ENCODE measurements at places on chromosomes 1 and 21. TPM values are rescaled to one million over a fixed set of nuclear protein-coding genes. Genes with fewer than 3 reads are reported as not detected.

Gene SELL
- 0.57 TPM for total RNA-seq

Gene PTGFRN
- total RNA-seq, result 34.9 TPM

Gene EFNA1
- total RNA-seq, result 1.6 TPM

Gene RPTN
- 0.06 TPM for total RNA-seq

Gene HPCA
- total RNA-seq, result 13.4 TPM

Gene LCK
- 1.4 TPM for total RNA-seq

Gene YRDC
- 17.0 TPM for total RNA-seq

Gene SPRR2E
- not detected for total RNA-seq

Gene FAM78B
- total RNA-seq, result 2.2 TPM

Gene CYP4B1
- not detected for total RNA-seq

Gene SDC3
- total RNA-seq, result 7.6 TPM

Gene PAPPA2
- total RNA-seq, result 82.0 TPM

Gene S100A5
- total RNA-seq, result not detected

Gene AVPR1B
- total RNA-seq, result not detected

Gene IL19
- 0.90 TPM for total RNA-seq

DNA sequence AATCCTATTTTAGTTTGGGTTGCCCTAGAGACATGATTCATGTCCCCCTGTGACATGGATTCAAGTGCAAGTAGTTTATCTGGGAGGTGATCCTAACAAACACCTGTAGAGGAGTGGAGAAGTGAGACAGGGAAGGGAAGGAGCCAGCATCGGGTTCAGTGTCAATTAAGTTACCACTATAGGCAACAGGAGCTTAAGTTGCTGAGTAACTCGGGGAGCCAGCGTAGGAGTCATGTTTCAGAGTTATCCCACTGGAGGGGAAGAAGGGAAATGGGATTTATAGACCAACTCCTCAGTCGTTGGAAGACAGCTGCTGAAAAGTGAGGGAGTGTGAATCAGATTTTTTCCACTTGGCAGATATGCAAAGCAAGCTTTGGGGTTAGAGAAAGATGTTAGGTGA lies 54.9 kb downstream of the SLC30A7 start:
- peak; percentile 39 for ATAC-seq

- ATAC-seq, result peak; percentile 67
Observed at GRCh38 chr1:35573198-35574124, at the start of gene TFAP2E. Gene TFAP2E, plus strand, starts transcription at chr1:35573314. Its CDS starts 264 bp downstream, at chr1:35573578.

DNA sequence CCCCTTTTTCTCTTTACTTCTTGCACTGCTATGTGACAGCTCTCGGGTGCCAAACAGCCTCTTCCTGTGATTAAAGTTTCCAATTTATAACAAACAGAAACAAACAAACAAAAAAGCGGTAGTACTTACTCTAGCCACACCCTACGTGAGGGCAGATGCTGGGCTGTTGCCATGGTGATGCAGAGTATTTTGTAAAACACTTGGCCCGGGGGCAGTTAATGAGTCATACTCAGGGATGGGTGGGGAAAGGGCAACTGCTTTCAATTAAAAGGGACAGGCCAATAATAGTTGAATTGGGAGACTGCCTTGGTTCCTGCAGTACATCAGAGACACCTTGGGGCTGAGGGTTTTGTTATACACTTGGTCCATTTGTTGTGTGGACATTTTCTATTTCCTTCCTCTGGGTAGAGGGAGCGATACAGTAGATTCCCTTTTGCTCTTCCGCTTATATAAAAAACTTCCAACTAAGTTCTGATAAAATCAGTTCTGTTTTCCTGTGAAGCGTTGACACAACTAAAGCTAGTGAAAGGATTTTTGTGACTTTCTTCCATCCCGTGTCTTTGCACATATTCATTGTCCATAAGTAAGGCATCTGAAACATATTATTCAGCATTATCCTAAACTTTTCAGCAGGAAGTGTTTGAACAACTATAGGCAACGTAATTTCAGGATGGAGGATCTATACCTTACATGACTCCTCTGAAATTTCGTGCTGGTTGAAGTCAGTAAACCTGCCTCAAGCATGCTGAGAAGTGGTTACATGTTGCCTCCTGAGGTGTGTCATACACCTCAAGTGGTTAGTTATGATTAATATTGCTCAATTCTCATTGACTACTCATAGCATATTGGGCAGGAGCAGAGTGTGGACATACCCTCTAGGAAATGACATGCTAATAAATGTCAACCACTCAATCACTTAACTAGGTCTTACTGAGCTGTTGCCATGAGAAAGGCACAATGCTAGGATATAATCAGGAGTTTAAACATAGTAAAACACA lies 36.7 kb upstream of the THEM4 start:
- peak; percentile 41 for ATAC-seq

DNA sequence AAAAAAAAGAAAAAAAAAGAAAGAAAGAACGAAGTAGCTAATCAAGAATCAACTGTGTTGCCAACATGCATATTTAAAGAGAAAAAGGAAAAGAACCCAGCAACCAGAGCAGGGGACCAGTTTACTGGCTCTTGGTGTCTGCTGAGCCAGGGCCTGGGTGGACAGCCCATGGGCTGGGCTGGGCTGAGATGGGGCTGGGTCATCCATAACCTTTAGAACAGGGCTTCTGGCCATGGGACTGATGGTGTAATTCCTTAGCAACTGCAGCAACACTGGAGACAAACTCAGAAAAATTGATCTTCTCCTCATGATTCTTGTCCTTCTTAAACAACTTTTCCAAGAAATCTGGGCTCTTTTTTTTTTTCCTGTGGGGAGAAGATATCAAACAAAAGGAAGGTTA lies 10.5 kb downstream of the S100A7A start:
- no peak for ATAC-seq

GRCh38 chr1:19720973-19721372 lies 56.3 kb downstream of the HTR6 start:
- ATAC-seq, result no peak

DNA sequence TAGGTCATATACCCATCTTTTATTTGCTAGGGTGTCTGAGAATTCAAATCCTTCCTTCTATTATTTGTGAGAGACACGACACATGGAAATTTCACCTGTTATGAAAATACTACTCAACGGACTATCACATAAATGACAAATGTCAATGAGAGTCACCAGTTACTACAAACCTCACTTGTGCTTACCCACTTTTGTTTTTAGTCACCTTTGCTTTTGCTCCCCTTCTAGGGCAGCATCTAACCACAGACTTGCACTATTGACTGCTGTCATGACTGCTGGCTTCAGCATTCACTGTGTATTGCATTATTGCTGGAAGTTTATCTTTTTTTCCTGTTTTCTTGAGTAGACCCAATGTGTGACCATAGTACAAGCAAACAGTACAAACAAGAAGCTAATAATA lies 1048.0 kb downstream of the PLA2G4A start:
- ATAC-seq, result no peak

- no peak for ATAC-seq
Observed at GRCh38 chr1:104402178-104402577, 652.5 kb downstream of the AMY1C start.

GRCh38 chr1:221910222-221910621 lies 168.3 kb upstream of the DUSP10 start:
- no peak for ATAC-seq

DNA sequence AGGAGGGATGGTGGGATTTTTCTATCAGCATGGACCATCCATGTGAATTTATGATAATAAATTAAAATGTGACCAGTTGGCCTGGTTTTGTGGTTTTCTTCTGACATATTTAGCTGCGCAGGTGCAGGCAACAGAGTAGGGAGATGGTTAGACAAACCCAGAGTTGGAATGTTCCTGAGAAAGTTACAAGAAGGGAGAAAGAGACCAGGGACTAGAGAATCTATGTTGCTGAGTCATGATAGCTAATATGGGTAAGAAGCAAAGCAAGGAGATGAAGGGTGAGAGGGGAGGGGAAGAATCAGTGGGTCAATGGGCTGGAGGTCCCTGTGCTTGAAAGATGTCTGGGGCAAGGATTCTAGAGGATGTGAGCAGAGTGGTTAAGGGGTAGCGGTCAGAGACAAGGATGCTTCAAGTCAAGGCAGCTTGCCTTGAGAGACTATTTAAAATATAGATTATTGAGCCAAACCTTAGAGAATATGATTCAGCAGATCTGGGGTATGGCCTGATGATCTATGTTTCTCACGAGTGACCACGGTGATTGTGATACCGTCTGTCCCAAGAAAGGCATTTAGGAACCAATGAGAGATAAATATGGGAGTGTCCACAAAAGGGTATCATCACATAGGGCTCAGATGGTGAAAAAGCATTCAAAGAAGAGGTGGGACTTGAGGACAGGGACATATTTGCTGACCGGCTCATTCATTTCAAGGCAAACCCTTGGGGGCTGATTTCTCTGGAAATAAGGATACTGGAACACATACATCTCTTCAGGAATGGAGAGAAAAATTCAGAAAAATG lies 219.7 kb upstream of the PLD5 start:
- no peak for ATAC-seq

- ATAC-seq, result peak; percentile 41
Observed at GRCh38 chr1:15886611-15887167, 39.2 kb downstream of the SPEN start.

DNA sequence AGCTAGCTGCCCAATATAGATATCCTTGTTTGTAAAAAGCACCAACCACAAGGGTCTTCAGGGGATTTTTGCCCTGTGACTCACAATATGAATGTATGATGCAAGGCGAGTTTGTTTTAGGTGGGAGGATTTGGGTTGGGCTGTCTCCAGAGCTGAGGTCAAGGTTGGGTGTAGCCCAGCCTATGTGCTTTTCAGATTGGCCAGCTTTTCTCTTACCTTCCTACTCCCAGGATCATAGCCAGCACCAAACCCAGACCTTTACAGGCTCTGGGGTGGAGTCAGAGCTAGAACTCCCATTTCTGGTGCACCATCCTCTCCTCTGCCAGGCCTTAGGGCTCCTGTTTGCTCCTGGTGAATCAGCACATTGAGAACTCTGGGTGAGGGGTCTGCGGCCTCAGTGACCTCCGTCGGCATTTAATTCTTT lies 55.6 kb upstream of the GCLM start:
- ATAC-seq, result no peak

DNA sequence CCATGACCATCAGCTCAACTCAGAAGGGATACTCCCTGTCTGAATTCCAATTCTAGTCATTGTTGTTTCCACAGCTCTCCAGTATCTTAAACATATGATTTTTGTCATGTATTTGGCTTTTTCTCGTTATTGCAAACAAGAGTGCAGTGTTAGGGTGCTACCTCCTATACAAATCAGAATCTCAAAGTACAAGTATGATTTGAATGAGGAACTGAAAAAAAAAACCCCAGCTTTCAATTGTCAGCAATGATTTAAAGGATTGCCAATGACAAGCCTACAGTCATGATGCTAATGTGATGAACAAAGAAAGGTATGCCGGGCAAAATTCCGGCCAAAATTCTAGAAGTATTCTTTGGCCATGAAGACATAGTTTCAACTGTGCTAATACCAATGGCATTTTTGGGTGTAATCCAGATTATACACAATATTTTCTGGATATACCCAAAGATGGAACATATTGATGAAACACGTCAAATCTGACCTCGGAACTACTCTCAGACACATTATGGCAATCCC lies 14.9 kb downstream of the TMEM35B start:
- ATAC-seq, result no peak

DNA sequence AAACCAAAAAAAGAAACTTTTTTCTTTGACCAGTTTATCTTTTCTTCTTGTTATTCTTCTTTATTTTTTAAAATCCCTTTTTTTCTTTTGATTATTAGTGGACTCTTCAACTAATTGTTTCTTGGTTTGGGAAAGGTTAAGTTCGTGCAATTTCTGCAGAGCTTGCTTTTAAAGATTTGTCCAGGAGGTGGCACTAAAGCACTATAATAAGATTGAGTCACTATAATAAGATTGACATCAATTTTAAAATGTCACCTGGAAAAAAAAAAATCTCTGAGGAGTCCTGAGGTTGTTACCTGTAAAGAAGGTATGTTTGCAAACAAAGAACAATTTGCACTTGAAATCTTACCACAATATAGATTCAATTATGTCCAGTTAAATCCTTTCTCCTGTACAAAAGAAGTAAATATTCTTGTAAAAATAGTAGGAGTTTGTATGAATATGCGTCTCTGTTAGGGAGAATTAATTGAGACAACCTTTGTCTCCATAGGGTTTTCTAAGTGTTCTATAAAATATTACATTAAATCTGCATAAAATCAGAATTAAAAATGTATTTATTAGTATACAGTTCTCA lies 166.7 kb downstream of the ADGRL4 start:
- ATAC-seq, result no peak

- ATAC-seq, result no peak
Observed at GRCh38 chr1:192977089-192977706, 82.0 kb downstream of the UCHL5 start.

- ATAC-seq, result no peak
Observed at GRCh38 chr1:224333309-224333926, 3.4 kb upstream of the NVL start.

DNA sequence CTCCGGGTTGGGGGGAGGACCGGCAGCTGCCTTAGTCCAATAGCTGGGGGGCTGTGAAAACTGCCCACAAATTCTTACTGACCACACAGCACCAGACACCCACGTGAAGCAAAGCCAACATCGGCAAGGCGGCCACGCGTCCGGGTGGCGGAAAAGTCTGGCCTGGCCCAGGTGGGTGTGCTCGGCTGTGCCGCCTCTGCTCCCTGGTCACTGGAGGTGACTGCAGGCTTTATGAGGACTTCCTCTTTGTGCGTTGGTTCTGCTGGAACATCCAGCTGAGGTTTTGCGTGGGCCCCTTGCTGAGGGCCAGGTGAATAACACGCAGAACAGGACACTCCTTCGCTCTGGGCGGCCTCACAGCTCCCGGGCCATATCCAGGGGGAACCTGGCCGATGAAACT lies 35.4 kb downstream of the FAAP20 start:
- no peak for ATAC-seq

- ATAC-seq, result no peak
Observed at GRCh38 chr1:170303034-170303433, 157.3 kb downstream of the NTMT2 start.

DNA sequence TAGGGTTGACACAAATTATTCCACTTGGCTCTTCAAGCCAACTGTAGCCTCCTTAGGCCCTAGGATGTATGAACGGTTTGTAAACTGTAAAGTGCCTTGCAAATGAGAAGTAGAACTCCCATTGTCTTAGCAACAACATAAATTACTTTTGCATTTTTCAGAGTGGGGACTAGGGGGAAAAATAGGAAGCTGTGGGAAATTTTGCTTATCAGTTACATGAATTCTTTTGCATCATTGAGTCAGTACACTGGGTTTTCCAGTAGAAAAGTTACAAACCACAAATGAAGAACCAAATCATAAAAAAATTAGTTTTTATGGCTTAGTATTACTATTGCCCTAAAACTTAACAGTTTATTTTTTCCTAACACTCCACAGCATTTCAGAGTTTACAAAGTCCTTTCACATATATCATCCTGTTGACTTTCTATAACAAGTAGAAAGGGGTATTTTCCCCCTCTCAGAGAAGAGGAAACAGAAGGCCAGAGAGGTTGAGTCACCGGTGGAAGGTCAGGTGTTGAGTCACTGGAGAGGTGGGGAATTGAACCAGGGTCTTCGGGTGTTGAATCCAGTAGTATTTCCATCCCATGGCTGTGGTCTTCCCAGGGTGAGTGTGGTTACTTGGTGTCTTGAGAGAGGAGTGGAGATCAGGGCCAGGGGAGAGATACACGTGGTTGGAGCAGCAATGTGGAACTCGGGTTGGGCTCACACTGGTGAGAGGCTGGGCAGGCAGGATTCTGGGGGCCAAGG lies 71.9 kb upstream of the USP24 start:
- ATAC-seq, result no peak

GRCh38 chr21:14545906-14546480 lies at the start of gene SAMSN1:
Gene SAMSN1, minus strand, starts transcription at chr21:14546315. Its CDS starts 54 bp downstream, at chr21:14546261.
- ATAC-seq, result no peak

- ATAC-seq, result no peak
Observed at GRCh38 chr1:59605761-59606160, 209.0 kb upstream of the HOOK1 start.

- no peak for ATAC-seq
Observed at GRCh38 chr21:21213297-21213696, 215.1 kb downstream of the NCAM2 start.

- ATAC-seq, result peak; percentile 60
Observed at GRCh38 chr1:56551691-56552090, 27.7 kb downstream of the PLPP3 start.
